ENCODE measurements at places on chromosomes 3 and 15.

GRCh38 chr15:97688177-97688576 is 272.3 kb upstream of the ARRDC4 start:
- DNase-seq, result no peak

- DNase-seq, result no peak
These were observed 2.9 kb downstream of the CCNL1 start for GRCh38 chr3:157156837-157157635.

- no peak for DNase-seq
These were observed 19.2 kb downstream of the RARRES1 start for GRCh38 chr3:158713094-158713499.

DNA sequence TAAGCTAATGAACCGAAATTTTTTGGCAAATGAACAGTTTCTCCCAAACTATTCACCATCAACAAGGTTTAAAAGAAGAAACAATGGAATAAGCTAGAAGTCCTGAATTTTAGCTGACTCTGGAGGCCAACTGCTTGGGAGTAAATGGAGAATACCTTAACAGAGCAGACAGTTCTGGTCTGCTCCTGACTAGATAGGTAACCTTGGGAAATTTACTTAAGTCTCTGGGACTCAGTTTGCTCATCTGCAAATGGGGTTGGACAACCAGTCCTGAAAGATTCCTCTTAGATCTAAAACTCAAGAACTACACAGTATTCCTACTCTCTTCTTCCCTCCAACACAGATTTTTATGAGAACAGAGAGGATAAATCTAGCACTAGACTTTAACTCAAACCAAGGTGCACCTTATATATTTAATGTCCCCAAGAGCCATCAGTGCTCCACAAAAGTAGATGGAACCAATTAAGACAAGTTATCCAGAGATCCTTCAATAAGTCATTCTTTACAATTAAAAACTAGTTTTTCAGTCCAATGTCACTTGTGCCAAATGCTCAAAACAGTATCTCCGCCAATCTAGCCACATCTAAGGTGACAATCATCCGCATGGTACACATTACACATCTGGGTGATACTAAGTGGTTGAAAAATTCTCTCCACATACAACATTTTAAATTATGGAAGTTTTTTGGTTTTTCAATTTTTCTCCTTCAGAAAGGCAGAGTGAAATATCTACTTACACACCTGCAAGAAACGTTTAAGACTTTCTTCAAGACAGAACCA is 1.5 kb downstream of the RHOA start:
- DNase-seq, result no peak

DNA sequence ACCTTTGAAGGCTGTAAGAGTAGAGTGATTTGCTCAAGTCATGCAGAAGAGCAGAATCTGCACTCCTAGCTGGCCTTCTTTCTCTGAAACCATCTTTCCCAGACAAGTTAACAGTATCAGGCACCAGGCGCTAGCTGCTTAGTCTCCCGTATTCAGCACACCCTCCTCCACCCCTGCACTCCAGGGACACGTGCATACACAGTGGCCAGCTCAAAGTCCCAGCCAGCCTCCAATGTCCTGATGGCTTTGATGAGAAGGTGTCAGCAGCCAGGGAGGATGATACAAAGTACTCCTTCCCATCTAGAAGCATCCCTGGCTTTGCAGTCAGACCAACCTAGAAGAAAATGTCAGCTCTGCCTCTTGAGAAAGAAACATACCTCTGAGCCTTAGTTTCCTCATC is 177.8 kb downstream of the ADAMTS17 start:
- DNase-seq, result no peak

DNA sequence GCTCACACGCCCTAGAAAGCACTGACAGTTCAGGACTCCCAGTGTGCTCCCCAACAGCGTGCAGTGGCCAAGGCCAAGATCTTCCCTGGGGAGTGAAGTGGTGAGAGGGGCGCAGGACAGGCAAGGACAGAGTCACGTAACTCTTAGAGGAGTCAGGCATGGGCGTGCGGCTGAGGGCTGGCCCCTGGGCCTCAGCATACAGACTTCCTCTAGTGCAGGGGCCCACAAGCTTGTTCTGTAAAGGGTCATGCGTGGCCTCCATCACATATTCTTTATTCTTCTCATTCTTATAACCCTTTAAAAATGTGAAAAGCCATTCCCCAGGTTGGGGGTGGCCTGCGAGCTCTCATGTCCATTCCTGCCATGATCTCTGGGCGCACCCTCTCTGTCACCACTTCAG is 25.2 kb downstream of the TMEM43 start:
- no peak for DNase-seq

DNA sequence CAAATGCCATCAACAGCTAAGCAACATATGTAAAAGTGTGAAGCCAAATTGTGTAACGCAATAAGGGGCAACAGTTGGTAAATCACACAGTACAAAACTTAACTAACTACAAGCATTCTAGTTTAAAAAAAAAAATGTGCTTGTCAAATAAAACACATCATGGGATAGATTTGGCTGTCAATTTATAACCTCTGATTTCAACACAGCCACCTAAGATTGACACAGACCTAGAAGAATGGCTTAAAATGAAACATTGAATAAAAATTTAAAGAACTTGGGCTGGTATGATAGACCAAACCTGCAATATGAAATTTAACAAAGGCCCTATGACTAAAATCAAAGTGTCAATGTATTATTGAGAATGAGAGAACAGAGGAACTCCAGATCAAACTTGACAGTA is 148.4 kb downstream of the NR1I2 start:
- DNase-seq, result no peak

- no peak for DNase-seq
These were observed 23.3 kb downstream of the ANAPC13 start for GRCh38 chr3:134462331-134462941.

GRCh38 chr3:27553886-27554540 is 69.8 kb upstream of the SLC4A7 start:
- no peak for DNase-seq

DNA sequence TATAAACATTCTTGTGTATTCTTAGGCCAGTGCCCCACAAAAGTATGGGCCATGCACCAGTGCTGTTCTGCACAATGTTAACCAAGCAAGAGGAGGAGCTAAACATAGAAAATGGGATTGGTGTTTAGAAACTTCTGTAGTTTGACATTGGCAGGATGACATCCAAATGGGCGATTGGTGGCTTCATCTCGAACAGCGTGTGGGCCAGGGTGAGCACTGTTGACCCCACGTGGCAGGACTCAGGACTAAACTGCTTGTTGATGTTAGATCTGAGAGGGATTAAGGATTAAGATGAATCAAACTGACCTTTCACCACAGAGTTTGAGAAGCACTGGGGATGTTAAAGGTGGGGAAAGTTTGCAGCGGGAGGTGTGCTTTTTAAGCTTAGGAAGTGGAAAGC is 31.9 kb downstream of the ZNF710 start:
- no peak for DNase-seq

- no peak for DNase-seq
These were observed 8.5 kb downstream of the CGNL1 start for GRCh38 chr15:57384816-57385215.

GRCh38 chr15:71812966-71813722 is 2.8 kb downstream of the NR2E3 start:
- DNase-seq, result no peak

DNA sequence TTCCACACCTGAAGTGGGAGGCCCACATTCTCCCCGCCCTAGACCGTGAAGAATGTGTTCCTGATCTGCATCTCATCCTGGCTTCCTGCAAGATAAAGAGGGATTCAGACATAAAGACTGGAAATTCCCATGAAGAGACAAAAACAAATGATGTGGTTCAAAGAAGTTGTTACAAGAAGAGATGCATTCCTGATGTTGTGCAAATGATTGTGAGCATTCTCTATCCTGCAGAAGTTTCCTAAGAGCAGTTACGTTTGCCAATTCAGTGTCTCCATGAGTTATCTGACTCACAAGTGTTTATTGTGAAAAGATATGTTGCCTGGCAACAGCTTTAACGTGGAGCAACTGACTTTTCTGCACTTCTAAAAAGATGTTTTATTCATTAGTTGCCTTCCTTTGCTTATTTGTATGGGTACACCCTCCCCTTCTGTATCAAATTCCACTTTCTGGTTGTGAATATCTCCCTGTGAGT is 107.8 kb downstream of the ZIC4 start:
- no peak for DNase-seq

- peak; percentile 73 for DNase-seq
These were observed 9.9 kb downstream of the AMOTL2 start for GRCh38 chr3:134364061-134364935.

GRCh38 chr3:128973988-128974564 is 19.8 kb downstream of the CFAP92 start:
- no peak for DNase-seq

- no peak for DNase-seq
These were observed 77.6 kb upstream of the SNRPN start for GRCh38 chr15:24877174-24877573.

GRCh38 chr15:45133561-45133920 is 3.7 kb downstream of the DUOX1 start:
- DNase-seq, result no peak

DNA sequence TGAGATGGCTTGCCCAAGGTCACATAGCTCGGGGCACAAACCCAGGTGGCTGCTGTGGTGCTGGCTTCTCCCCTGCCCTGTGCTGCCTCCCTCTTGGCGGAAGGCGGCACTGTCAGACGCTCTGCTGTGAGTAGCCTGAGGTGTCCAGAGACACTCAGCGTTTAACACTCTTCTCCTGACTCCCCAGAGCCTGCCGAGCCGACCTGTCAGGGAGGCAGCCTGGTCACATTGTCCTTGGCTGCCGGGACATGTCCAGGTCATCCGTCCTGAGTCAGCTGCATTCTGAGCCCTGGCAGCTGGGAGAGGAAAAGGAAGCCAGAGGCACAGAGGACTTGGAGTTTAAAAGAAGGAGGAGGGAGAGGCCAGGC is 4.7 kb downstream of the LMAN1L start:
- DNase-seq, result no peak

- DNase-seq, result no peak
These were observed 48.7 kb downstream of the CNOT10 start for GRCh38 chr3:32733631-32734229.

DNA sequence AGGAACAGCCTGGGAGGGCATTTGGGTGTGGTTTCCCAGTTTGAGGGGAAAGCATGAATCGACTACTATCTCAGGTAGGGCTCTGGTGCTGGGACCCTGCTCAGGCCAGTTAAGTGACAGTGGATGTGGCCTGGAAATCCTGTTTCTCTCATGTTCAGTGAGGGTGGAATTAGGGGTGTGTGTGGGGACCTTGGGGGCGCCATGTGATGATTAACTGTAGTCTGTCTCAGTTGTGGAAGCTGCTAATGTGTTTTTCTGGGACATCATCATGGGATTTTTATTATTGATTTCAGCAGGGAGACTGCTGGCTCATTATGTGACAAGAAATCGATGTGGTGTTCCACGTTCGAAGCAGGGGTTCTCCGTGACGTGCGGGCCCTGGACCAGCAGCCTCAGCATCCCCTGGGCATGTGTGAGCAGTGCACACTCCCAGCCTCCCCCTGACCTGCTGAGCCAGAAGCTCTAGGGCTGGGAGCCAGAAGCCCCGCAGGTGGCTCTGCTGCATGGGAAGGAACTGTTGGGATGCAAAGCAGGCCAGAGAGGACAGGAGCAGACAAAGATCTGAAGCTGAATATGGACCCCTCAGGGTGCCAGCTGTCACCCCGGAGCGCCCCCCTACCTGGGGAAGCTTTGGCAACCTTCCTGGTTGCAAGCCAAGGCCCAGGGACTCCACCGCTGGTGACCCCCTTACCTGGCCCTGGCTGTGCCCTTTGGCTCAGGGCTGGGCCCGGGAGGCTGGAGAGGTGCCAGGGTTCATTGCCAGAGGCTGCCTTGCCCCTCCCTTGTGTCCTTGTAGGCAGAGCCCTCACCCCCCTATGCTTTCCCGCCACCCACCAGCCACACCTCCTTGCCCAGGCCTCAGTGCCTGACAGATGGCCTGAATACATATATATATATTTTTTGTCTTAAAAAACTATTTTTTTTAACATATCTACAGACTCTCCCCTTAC is 149.8 kb downstream of the APBA2 start:
- DNase-seq, result no peak

DNA sequence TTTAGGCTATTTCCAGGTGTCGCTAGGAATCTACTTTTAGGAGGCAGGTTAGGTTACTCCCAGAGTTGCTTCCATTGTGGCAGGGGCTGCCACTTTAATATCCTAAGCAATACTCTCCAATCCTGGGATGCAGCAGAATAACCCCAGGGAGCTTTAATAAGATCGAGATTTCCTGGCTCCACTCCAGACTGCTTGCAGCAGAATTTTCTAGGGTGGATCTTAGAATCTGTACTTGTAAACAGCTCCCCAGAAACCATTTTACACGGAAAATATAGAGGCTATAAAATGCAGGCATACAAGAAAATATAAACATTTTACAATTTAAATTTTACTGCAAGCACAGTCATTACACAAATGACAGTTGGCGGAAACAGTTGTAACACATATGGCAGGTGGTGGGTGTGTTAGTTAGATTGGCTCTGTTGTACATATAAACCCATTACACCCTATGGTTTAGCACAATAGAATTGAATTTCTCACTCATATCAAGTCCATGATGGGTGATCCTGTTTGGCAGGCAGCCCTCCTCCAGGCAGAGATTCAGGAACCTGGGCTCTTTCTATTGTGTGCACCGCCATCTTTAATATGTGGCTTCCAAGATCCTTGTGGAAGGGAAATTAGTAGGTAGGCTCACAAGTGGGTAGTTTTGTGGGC is 35.0 kb upstream of the TNFAIP8L3 start:
- no peak for DNase-seq

GRCh38 chr15:43552256-43552655 is 34.8 kb downstream of the MAP1A start:
- no peak for DNase-seq

GRCh38 chr3:15116032-15116669 is 17.2 kb upstream of the RBSN start:
- DNase-seq, result no peak

DNA sequence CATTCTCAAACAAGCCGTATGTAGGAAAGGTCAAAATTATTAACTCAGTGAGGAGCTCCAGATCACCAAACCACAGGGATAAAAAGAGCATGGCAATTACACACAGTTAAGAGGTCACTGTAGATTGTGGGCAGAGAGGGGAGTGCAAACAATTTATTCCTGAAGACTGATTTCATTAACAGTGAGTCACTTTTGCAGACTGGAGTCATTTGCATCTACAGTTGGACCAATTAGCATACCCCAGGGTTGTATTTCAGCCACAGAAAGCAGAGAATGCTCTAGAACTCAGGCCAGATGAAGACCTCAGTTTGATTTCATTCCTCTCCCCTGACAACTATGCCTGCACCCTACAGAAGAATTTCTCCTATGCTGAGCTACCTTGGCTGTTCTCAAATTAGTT is 40.1 kb downstream of the SETMAR start:
- DNase-seq, result no peak

DNA sequence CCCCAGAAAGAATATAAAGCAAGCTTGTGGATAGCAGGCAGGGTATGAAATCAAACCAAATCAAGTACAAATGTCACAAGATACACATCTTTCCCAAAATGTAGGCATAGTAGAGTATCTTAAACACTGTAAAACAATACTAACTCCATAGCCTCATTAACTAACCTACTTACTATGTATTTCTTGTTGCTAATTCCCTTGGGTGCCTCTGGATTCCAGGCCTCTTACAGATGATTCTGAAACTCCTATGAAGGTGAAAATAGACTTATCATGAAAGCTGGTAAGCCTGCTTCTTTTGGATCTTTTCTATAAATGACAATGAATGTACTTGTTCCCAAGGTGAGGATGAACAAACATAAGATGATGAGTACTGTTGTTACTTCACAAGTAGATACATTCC is 93.8 kb downstream of the FRMD5 start:
- no peak for DNase-seq

GRCh38 chr3:187958432-187959003 is 195.4 kb upstream of the LPP start:
- DNase-seq, result no peak
